ENCODE measurements at places on chromosomes 6 and 20. TPM values are rescaled to one million over a fixed set of nuclear protein-coding genes. Genes with fewer than 3 reads are reported as not detected.

The SLC32A1 gene
- under 0.01 TPM for total RNA-seq

The MYO6 gene
- total RNA-seq, result 9.4 TPM

The EDN1 gene
- 87.4 TPM for total RNA-seq

The TAAR2 gene
- total RNA-seq, result not detected

The EYA4 gene
- 2.0 TPM for total RNA-seq

The CST5 gene
- total RNA-seq, result not detected

The AGER gene
- total RNA-seq, result 0.58 TPM

The MUC21 gene
- total RNA-seq, result not detected

The MYBL2 gene
- total RNA-seq, result 20.1 TPM

All from regular cardiac myocyte (primary cell).